ENCODE measurements at places on chromosomes 7 and 10.

DNA sequence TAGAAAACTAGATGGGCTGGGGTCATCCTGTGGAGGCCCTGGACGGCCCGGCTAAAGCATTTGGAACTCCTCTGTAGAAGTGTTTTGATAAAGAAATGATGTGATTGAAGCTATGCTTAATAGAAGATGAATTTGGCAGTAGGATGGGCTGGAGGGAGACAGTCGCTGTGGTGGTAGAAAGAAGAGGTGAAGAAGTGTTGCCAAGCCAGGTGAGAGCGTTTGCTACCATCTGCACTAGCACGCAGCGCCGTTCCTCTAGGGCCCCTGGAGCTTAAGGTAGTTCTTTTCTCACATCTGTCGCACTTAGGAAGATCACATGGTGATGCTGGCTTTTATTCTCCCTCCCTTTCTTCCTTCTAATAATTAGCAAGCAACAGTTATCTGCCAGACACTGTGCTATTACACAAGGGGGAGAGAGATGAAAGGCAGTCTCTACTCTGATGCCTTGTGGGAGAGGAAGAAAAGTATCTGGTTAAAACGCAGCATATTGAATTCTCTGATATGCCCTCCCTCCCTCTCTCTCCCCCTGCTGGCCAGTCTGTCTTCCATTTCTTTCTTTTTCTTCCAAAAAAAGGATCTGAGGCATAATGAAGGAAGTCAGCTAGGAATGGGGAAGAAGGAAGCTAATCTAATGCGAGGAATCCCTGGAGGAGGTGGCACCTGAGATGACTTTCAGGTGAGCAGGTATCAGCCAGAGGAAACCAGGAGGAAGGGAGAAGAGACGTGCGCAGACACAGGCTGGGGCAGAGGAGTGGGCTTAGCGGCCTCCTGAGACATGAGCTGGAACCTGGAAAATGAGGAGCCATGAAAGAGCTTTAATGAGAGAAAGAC is 162.3 kb upstream of the KLF14 start:
- DNase-seq: no peak

DNA sequence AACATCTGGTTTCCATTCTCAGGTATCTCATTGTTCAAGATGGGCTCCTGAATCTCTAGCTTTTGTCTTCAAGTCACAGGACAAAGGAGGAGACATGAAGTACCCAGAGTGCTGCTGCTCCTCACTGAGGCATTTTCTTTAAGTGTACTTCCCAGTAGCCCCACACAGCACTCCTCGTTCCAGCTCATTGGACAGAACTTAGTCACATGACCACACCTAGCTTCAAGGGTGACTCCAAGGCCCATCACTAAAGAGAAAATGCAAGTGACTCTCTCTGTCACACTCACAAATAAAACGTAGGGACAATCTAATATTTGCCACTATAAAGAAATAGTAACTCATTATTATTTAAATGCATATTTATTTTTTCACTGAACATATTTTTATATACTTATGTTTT is 58.3 kb upstream of the NEUROD6 start:
- DNase-seq: no peak

DNA sequence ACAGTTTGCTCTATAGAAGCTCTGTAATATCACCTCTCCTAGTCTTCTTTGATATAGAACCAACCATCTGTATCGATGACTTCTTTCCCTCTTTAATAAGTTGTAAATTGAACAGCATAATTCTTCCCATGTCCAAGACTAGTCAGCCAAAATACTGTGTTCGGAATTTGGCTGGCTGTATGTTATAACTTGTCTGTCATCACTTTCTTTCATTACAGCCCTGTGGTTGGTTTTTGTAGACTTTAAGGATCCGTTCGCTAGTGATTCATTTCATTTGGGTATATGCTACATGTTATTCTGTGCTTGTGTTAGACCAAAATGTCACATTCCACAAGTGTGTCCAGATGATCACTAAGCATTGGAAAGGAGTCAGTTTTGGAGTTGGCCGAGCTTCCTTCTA is 155.4 kb upstream of the ITGB1 start:
- no peak for DNase-seq

- no peak for DNase-seq
Observed at GRCh38 chr7:27605689-27606269, 56.9 kb downstream of the HIBADH start.

DNA sequence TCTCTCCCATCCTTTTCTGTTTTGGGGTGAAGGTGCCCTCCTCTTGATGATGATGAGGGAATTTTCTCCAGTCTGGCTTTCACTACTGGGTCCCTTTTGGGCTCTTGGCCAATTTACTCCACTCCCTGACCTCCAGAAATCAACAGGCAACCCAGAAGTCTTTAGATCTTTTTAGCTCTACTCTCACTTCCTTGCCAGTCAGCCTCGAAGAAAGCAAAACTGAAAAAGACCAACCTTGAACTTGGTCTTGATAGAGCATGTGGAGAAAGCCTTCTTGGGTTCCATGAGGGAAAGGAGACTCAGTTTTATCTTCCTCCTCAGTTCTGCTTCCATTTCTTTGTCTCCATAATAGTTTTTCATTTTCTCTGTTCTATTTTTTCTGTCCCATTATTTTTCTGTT is 91.4 kb upstream of the NPVF start:
- DNase-seq: no peak

GRCh38 chr10:102274062-102274461 is 28.7 kb downstream of the GBF1 start:
- no peak for DNase-seq

DNA sequence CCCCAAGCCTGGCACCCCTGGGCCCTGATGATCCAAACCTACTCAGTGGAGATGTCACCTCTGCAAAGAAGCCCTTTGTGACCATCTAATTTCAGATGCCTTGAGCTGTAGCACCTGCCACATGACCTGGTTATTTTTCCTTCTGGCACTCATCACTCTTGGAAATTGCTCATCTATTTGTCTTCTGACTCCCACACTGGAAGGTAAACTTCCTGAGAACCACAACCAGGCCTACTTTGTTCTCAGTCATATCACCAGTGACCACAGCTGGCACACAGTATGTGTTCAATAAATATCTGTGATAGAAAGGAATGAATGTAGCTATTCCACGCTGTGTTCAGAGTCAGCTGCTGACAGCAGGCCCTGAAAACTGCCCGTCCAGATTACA is 97.1 kb downstream of the SH3PXD2A start:
- DNase-seq: no peak

DNA sequence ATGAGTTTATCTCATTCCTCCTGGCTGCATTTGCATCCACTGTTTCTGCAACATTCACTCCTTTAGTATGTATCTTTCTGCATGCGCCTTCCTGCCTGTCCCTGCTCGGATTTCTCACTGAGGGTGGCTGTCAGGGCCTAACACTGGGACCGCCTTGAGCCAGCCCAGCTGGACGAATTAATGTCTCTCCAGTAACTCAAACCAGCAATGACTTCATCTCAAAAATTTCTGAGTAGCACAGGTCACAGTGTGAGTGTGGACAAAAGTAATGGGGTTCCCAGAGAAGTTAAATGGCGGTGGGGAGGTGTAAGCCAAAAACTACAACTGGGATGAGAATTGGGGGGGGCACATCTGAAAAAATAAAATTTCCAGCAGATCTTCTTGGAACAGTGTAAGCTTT is 444.0 kb upstream of the MGMT start:
- DNase-seq: no peak

GRCh38 chr7:151863386-151864079 is 13.4 kb downstream of the PRKAG2 start:
- no peak for DNase-seq

GRCh38 chr10:3887885-3888476 is 103.0 kb upstream of the KLF6 start:
- DNase-seq: no peak

- DNase-seq: no peak
Observed at GRCh38 chr10:27481486-27481885, 22.6 kb upstream of the RAB18 start.

GRCh38 chr7:5345671-5346070 is 62.9 kb downstream of the SLC29A4 start:
- no peak for DNase-seq

- DNase-seq: no peak
Observed at GRCh38 chr7:44472843-44473242, 17.6 kb downstream of the NUDCD3 start.

DNA sequence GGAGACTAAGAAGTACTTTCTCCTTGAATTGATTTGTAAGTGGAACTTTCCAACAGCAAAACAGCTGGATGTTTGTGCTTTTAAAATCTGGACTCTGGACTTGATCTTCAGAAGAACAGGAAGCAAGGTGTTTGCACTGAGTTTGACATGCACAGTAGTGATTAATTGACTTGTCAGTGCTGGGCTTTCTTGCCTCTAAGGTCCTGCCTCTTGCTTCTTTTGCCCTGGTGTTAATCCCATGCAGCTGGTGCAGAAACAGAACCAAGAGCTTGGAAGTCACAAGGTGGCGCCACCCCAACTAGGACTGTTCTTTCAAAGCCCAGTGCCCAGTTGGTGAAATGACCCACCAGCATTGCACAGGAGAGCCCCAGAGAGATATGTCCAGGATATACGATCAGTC is 66.8 kb upstream of the SEPHS1 start:
- no peak for DNase-seq

- no peak for DNase-seq
Observed at GRCh38 chr7:110852156-110852940, 238.6 kb upstream of the LRRN3 start.

- DNase-seq: no peak
Observed at GRCh38 chr10:97585439-97585811, 1.2 kb downstream of the HOGA1 start.

DNA sequence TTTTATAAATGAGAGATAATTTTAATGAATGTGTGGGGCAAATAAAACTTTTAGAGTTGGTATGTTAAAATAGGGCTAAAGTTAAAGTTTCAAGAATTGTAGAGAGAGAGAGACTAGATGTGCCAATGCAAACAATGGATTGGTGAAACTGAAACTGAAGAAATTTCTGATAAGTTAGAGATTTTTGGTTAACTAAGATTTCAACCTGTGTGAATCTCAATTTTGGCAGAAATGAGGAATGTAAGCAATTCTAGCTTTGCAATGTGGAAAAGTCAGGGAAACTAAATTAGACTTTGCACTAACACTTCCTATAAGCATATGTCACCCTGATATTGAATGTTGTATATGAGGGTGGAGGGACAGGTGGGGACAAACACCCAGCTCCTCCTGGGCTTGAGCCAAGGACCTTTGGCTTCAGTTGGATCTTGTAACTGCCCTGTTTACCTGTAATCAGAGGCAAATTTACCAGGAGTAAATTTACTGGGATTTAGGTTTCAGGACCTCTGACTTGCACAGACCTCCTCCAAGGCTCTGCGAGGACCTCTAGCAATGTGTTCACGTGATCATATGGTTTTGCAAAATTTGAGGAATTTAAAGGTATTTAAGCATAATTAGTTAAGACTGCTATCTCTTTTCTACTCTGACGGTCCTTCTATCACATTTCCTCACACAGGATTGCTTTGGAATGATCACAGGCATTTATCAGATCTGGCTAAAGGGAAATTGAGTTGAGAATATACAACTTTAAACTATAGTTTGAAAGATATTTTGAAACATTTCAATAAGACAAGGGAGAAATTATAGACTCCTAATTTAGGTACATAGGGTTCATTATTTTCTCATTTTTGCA is 33.1 kb upstream of the RPA3 start:
- DNase-seq: no peak

- DNase-seq: peak; percentile 25
Observed at GRCh38 chr7:17301471-17302456, 3.3 kb downstream of the AHR start.

DNA sequence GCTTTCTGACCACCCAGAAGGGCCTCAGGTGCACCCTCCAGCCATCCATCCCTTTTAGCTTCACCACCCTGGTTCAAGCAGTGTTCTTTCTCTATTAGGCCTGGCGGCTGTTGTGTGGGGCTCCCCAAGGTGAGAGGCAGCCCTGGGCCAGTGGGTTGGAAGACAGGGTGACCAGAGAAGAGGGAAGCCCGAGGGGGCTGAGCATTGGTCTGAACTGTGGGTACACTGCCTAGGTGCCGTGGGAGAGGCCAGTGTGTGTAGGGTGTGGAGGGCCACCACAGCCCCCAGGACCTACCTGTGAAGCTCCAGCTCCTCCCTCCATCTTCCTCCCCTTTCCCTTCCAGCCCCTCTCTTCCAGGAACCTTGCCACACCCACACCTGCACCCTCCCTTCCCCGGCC is 9.1 kb upstream of the MTPAP start:
- no peak for DNase-seq

DNA sequence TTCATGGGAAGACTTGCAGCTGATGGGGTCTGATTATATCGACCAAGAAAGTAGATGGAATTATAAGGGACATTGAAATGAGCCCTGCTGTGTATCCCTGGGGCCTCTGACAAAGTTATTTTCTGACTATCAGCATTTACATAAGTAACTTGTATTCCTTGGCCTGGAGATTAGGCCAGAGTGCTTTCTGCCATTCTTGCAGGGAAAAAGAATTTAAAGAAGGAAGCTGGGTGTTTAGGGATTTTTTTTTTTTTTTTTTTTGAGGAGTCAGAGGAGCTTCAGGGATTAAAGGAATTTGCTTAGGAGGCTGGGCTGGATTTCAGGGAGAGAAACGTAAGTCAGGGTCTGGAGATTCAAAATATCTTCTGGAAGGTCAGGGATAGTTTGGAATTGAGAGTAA is 4.6 kb downstream of the SPAM1 start:
- DNase-seq: no peak

DNA sequence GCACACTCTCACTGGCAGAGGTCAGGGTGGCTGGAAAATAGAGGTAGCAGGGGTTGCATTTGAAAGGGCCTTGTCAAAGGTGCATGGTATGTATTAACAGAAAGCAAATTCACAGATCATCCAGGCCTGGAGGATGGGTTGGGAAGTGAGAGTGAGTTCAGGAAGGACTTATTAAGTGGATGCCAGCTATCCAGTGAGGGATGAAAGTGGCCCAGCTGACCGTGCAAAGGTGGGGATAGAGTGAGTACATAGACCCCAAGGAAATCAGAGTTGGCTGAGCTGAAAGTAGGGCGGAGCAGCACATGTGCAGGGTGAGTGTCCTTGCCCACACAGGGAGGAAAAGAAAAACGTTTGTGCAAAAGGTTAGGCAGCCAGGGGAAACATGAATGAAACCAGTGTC is 58.1 kb downstream of the HECW1 start:
- no peak for DNase-seq

- no peak for DNase-seq
Observed at GRCh38 chr7:129947701-129948100, 5.1 kb downstream of the UBE2H start.

DNA sequence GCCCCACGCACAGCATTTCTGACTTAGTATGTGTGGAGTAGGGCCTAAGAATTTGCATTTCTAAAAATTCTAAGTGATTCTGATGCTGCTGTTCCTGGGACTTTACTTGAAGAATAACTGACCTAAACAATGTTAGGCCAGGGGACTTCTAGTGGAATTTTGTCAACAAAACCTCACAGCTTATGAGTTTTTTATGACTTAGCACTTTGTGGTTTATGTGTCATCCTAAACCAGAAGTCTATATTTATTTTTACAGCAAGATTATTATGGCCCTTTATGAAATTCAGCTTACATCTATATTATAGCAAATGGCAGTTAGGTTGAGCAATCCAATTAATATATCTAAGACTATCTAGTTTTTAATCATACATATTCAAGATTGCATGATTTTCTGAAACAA is 24.6 kb upstream of the BET1 start:
- DNase-seq: no peak

- DNase-seq: no peak
Observed at GRCh38 chr10:47325303-47326291, 3.3 kb downstream of the GDF2 start.

- no peak for DNase-seq
Observed at GRCh38 chr7:130383187-130383980, 3.1 kb downstream of the CPA1 start.
